Activated T-cell treated with anti-CD3 and anti-CD28 coated beads for 1 hour (primary cell): ENCODE measurements at places on chromosomes 4 and X.

- no peak for DNase-seq
These were observed 417.1 kb upstream of the MAGEB16 start for GRCh38 chrX:35380808-35381700.

DNA sequence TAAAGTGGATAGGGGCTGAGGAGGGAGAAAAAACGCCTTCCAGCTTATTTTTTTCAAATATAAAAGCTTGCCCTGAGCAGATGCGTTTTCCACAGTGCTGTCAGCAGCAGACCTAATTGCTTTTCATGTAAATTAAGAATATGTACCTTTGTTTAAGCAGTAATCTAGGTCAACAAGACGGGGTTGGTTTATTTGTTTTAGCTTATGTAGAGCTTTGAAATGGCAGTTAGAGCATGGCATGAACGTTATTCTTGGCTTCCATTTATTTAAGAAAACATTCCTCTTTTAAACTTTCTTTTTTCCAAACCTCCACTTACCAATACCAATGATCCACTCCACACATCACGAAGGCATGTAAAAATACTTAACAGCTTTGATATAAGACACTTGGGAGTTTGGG lies 220.3 kb upstream of the TENM3 start:
- no peak for DNase-seq

DNA sequence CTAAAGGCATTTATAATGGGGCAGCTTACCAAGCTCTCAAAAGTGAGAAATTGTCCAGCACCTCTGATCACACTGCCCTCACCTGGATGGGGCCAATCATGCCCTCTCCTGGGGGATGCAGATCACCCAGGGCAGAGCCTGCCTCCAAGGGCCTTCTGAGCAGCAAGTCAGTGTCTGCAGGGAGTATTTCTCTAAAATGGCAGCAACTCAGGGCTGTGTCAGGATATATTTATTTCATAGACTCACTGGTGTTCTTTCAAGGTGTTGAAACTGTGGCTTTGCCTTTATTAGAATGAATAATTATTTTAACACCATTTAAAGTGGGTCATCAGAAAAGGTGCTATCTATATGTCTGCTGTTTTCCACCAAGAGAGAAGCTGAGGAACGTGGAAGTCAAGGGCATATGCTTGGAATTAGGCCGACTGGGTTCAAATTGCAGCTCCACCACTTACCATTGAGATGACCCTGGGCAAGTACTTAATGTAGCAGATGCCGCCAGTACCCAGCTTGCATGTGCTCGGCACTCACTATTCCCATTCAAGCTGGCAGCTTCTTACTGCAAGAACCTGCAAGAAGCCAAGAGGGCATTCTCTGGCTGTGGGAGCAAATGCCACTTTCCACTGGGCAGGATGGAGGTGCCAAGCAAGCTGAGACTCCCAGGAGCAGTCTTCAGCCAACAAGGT lies 590.0 kb downstream of the BCOR start:
- no peak for DNase-seq

DNA sequence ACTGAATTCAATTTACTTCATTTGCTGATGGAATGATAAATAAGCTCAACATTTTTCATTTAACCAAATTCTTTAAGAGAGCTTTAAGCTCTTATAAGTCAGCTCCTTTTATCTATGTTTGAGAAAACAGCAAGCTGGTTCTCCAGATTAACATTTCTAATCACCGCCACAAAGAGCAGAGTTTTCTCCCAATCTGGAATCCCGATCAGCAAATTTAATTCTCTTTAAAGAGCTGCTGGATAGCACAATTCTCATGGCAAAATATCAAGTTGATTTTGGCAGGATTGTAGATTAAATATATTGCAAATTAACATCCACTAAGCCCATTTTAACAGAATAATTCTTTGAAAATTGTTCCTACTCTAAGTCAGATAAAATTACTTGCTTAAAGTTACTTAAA lies 48.8 kb downstream of the RPS6KA3 start:
- no peak for DNase-seq

- no peak for DNase-seq
These were observed 105.2 kb downstream of the RNF150 start for GRCh38 chr4:141028024-141028529.

DNA sequence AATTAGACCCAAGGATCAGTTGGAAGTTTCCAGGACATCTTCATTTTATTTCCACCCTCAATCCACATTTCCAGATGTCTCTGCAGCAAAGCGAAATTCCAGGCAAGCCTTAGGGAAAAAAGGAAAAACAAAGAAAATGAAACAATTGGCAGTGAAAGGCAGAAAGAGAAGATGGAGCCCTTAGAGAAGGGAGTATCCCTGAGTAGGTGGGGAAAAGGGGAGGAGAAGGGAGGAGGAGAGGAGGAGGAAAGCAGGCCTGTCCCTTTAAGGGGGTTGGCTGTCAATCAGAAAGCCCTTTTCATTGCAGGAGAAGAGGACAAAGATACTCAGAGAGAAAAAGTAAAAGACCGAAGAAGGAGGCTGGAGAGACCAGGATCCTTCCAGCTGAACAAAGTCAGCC lies at the start of gene PLP1:
PLP1 (plus strand) TSS at position 295 of the 400 bp plus-strand sequence. CDS start 156 bp downstream, outside the sequence.
- DNase-seq: no peak

DNA sequence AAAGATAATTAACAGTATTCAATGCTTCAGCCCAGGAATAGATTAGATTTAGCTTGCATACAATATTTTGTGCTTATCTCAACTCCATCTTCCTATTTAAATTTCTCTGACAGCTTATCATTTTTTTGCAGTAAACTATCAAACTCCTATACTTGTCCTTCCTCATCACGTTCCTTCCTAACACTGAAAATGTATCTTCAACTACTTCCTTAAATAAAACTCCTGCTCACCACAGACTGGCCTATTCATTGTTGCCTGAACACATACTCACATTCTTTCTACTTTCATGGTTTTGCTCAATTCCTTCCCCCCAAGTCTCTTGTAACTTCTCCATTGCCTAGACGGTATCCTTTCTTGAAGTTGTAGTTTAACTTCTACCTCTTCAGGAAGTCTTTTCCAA lies 28.5 kb upstream of the PTPN13 start:
- no peak for DNase-seq
